ENCODE measurements at places on chromosomes 7 and 10.

DNA sequence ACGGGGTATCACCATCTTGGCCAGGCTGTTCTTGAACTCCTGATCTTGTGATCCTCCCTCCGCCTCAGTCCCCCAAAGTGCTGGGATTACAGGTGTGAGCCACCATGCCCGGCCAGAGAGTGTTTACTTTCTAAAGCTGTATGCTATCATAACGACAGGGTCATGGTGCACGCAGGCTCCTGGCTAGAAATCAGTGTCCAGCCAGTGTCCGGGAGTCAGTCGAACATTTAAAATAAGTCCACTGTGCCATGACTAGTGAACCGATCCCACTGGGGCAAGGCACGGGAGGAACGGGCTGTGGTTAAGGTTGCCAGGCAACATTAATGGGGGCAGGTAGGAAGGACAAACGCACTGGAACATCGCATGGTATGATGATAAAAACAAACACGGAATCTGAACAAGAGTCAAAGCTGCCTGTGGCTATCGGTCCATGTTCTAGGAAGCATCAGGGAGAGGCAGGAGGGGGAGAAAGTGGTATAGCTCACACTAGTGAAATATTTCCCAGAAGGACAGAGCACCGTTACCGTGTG lies 89.0 kb upstream of the SEPHS1 start:
- DNase-seq: no peak

DNA sequence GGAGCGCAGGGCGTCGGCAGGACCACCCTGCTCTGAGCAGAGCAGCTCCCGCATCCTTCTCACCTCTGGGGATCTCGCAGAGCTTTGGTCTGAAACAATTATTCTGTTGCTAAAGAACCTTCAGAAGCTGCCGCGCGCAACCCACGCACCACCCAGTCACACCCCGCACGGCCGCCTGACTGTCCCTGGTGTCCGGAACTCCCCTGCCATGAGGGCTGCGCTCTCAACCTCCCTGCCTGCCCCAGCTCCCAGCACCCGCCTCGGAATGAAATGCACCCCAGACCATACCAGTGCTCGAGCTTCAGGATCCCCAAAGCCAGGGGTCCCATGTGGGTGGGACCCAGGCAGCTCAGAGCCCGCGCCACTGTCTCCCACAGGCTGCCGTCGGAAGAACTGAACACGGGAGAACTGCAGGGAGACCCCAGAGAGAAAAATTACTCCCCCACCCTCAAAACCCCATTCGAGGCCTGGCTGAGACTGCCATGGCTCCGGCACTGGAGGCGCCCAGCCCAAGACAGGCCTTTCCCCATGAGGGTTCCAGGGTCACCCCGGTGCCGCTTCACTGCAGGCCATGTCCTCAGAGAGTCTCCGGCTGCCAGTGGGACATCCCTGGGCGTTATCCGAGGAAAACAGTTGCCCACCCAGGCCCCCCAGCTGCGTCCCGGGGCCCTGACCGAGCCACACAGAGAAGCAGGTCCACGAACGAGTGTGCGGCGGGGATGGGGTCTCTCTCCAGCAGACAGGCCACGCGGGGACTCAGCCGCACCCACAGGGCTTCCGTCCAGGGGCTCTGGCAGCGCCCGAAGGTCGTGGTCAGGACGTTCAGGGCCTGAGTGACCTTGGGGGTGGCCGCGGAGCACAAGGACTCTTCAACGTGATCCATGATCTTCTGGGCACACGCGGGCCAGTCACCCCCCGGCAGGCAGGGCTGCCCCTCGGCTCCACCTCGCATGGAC lies 12.1 kb downstream of the BRAT1 start:
- no peak for DNase-seq

- no peak for DNase-seq
Observed at GRCh38 chr10:44967616-44968015, 8.0 kb downstream of the RASSF4 start.

DNA sequence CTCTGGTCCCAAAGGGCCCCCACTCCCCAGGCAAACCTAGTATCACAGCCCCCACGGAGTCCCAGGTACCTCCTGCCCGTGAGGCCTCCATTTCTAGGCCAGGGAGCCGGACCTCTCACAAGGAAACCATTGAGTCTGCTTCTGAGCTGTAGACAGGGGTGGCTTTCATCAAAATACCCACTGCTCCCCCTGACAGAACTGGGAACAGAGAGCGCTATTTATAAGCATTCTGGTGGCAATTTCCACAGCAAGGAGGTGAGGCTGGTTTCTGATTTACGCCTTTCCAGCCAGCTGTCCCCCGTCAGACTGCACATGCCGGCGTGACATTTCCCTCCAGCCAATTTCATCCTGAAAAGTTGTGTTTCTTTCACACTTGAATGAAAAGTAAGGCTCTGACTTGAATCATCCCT lies 407.5 kb upstream of the PRKCQ start:
- DNase-seq: no peak

GRCh38 chr7:155533827-155534690 lies 12.3 kb downstream of the CNPY1 start:
- DNase-seq: peak; percentile 45

DNA sequence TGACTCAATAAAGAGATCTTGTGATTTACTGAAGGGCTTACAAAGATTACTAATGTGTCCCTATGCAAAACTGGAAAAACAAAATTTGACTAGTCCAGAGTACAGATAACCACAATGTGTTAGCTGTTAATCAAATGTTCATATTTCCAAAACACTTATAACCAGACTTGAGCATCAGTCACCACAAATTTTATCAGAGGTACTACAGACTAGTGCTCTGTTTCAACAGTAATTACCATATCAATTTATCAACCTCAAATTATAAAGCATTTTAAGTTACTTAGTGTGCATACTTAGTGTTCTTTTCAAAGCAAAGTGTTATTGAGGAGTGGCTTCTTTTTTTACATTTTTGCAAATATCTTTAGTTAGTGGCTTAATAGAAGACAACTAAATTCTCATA lies 765.9 kb downstream of the GRM8 start:
- no peak for DNase-seq

GRCh38 chr7:20364571-20365196 lies 34.0 kb downstream of the ITGB8 start:
- no peak for DNase-seq

GRCh38 chr10:17473228-17473950 lies 19.0 kb upstream of the ST8SIA6 start:
- DNase-seq: no peak

DNA sequence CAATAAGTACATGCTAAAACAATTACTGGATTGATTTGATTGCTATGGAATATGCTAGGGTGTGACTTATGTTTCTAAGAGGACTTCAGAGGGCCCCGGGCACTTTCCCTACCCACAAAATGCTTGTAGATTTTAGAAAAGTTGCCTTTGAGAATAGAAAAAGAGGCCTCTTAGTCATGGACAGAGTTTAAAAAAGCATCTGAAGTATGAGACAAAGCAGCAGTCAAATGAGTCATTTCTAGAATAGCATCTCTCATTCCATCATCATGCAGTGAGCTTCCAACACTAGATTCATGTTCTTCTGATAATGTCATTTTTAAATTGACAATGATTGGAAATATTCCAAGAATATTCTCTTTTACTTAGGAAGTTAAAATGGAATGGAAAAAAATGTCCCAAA lies 675.1 kb upstream of the PCDH15 start:
- DNase-seq: no peak

- DNase-seq: no peak
Observed at GRCh38 chr7:78510580-78511188, 712.1 kb downstream of the PHTF2 start.

DNA sequence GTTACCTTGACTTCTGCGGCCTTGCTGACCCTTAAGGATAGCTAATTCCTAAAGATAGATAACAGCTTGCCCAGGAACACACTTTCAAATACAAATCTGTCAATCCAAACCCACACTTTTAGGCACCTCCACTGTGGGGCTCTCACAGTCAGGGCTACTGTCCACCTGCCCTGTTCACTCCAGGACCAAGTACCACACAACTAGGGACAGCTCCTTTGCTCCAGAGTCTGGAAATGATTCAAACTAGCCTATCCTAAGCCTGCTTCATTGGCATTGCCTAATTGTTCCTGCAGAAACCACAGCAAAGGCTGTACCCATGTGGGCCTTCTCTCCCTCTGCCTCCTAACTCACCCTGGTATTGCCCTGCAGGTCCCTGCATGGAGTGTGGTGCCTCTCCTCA lies 538.9 kb upstream of the IGFBP3 start:
- no peak for DNase-seq

- no peak for DNase-seq
Observed at GRCh38 chr10:100130831-100131230, 49.2 kb upstream of the CPN1 start.

DNA sequence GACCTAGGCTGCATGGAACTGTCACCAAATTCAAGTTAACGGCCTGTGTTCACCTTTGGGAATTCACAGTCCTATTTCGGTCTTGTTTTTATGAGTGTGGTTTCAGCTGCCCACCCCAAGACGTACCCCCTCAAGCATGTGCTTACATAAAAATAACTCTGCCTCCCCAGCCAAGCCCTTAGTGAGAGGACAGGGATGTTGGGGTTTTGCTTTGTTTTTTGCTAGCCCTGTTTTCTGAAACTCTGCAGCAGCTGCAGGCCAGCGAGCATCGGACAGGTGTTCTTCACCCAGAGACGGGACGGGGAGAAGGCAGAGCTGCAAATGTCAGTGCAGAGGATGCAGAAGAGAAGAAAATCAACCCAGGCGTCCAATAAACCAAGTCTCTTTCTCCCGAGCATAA lies 13.5 kb downstream of the CHST15 start:
- no peak for DNase-seq

GRCh38 chr7:31146030-31146429 lies 93.9 kb downstream of the ADCYAP1R1 start:
- no peak for DNase-seq

GRCh38 chr7:101814081-101814990 lies 3.1 kb upstream of the CUX1 start:
- DNase-seq: peak; percentile 63

GRCh38 chr7:44398511-44398911 lies 73.1 kb upstream of the CAMK2B start:
- DNase-seq: no peak

DNA sequence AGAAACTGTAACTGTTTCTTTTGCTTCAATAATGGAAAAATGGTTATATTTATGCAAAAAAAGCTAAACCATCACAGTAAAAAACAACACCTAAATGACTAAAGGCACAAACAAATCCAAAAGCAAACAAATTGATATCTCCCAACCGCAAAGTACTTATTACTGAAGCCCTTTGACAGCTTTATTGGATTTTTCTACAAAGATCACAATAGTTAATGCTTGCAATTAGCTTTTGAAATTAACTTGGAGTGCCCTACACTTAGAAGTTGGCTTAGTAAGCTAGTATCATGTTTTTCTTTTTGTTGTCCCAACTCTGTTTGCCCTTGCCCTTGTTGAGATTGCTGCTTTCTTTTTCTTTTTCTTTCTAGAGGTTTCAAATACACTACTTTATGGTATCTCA lies 257.5 kb downstream of the INHBA start:
- no peak for DNase-seq

GRCh38 chr10:116761883-116762282 lies 19.5 kb upstream of the HSPA12A start:
- DNase-seq: no peak

- no peak for DNase-seq
Observed at GRCh38 chr10:88038268-88038667, 174.8 kb downstream of the PTEN start.

- no peak for DNase-seq
Observed at GRCh38 chr7:108459922-108460551, 3.8 kb upstream of the NRCAM start.

All from stimulated activated CD4-positive, alpha-beta T cell treated with anti-CD3 and anti-CD28 coated beads, Interleukin-4, amount 100 ng/mL, for 1 hour (primary cell).